AG04449 (cell line): ENCODE measurements at places on chromosomes 1 and 21.

DNA sequence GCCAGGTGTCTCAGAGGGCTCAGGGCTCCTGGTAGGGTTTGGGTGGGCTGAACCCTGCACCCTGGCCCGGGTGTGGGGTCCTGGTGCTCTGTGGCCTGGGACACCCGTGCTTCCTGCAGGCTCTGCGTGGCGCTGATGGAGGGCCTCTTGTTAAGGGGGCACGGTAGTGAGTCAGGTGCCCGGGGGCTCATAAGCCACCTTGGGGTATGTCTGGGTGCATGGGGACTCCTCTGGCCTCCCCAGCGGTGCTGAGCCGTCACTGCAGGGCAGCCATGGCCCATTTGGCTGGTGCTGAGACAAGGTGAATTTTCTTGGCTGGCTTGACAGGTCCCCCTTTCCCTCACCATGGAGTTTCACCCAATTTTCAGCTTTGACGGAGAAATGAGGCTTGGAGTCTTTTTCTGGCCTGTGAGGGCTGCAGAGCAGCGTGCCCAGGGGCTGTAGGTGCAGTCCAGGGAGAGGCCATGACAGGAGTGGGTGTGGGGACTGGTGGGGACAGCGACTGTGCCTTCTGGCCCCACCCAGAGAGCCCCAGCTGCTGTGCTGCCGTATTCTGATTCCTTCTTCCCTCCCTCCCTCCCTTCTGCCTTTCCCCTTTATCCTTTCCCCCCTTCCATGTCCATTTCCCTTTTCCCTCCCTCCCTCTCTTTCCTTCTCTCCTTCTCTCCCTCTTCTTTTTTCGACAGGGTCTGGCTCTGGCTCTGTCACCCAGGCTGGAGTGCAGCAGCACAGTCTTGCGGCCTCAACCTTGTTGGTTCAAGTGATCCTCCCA, 40.4 kb downstream of the SKI start:
- DNase-seq = no peak

- no peak for DNase-seq
Observed at GRCh38 chr21:15872236-15872635, 142.5 kb downstream of the USP25 start.

DNA sequence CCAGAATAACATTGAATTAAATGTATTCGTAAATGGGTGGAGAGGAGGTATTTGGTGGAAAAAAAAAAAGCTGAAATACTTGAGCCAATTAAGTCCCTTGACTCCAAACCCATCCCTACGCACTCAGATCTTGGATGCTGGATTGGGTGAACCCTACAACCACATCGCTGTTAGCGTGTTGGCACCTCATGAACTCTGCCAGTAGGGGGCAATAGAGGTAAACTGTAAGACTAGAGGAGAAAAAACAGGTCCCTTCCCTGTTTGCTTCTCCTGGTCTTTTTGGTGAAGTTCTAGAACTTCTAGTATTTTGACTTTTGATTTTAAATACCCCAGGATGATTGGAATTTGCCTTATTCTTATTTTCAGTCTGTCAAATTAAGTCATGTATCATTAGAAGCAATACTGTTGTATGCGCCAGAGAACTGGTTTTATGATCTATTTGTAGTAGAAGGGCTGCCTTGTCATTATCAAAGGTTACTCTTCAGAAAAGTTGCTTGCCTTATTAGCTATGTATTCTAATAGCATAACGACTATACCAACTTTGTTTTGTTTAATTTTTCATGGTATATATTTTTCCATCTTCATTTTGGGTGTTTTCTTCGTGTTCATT, 1.9 kb upstream of the OR13G1 start:
- DNase-seq = no peak

- no peak for DNase-seq
Observed at GRCh38 chr1:35691080-35691479, 27.6 kb downstream of the C1orf216 start.

GRCh38 chr1:96544831-96545221, 176.8 kb upstream of the PTBP2 start:
- no peak for DNase-seq

DNA sequence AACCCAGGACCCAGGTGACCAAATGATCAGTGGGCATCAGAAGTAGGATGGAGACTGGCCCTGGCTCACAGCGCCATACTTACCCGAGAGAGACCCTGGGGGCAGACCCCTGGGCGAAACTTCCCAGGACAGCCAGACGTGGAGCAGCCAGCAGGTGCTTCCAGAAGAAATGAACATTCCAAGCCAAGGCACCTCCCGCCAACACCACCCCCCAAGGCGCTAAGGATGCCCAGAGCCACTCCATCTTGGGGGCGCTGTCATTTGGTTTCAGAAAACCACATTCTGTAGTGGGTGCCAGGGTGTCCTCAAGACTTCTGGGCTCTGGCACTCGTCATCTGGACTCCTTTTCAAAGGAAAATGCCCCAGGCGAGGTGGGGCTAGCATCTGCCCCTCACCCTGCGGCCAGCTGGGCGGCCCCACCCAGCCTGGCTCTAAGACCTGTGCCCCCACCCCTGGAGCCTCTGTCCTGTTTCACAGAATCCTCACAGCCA, 98.8 kb downstream of the RIPK4 start:
- no peak for DNase-seq

DNA sequence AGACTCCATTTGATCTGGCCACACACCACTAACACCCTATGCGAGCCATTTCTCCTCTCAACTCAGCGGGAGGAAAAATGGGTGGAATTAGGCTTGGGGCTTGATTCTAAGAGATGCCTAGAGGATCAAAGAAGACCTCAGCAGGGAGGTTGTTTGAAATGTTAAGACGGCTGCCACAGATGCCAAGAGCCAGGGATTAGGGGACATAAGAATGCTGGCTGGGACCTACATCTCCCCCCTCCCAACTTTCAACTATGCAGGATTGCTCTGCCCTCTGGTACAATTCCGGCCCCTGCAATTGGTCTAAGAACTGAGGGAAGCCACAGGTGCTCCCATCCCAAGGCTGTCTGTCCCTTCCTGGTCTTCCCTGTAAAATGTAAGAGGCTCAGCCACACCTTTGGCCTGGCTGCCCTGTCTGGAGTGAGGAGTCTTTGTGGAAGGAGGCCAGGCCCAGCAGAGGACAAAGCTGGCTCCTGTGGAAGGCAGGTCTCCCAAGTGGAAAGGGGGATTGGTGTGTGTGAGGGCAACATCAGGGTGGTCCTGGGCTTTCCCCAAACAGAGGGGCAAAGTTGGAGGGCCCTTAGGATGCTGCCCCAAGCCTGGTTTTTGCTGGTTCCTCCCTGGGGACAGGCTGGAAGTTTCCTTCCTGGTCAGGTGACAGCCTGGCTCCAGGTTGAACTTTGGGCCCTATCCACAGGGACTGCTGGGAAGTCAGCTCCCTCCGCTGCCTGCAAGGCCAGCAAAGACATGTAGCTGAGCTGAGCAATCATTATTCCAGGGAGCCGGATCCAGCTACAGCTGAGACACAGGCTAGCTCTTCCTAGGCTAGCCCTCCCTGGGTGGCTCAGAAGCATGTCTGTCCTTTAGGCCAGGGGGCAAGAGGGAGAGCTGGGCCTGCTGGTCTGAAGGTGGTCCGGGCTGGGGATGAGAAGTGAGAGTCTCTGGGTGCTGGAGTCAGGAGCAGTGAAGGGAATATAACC, 34.5 kb upstream of the SYNC start:
- no peak for DNase-seq

GRCh38 chr1:12410351-12410750, 180.5 kb downstream of the VPS13D start:
- DNase-seq = no peak

DNA sequence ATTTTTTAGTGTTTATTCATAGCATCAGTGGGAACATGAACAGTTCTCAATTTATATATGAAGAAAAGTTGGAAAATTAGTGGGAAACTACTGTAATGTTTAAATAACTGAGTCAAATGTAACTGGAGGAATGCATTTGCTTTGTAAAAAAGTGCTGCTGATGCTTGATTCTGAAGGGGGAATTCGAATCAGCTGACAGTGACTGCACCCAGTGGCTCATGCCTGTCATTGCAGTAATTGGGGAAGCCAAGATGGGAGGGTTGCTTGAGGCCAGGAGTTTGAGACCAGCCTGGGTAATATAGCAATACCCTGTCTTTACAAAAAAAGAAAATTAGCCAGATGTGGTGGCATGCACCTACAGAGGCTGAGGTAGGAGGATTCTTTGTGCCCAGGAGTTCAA, 398.4 kb downstream of the ZP4 start:
- DNase-seq = no peak

DNA sequence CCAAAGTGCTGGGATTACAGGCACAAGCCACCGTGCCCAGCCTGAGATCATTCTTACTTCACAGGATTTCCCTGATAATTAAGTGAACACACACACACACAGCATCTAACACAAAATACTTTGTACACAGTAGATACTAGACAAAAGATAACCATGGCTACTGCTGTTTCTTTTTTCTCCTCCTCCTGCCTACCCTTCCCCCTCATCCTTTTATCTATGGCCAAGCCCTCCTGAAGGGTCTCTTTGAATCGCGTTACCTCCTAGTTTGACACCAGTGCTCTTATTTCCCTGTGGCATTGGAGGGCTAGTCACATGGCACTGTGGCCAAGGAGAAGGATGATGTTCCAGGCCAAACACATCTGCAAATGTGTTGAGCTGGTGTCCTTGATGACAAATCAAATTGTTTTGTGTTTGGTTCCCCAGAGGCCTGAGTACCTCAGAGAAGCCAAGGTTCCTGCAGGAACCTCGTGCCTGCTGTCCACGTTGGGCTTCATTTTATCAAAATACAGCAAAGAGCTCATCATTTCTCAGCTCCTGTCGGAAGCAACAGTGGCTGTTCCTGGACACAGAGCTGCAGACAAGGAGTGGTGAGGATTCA, 20.6 kb downstream of the NDUFS5 start:
- no peak for DNase-seq

GRCh38 chr1:173249349-173249748, 42.2 kb upstream of the TNFSF4 start:
- no peak for DNase-seq

DNA sequence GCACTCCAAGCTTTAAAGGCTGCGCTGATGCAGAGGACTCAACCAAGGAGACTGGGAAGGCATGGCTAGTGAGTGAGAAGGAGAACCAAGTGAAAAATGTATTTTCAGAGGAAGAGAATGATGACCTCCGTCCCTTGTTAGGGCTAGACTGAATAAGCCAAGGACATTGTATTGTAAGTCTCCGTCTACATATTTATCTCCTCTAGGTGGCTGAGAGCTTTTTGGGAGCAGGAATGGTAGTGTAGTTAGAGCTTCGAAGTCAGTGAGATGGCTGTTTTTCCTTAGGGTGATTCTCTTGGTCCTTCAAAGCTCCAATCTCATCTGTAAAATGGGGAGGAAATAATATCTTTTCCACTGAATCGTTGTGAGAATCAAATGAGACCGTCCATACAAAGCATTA, 37.6 kb downstream of the ZBTB40 start:
- DNase-seq = no peak

GRCh38 chr1:22249928-22250680, 107.2 kb upstream of the WNT4 start:
- no peak for DNase-seq

- no peak for DNase-seq
Observed at GRCh38 chr1:4662723-4663122, 8.3 kb downstream of the AJAP1 start.

GRCh38 chr1:160855181-160855981, 7.3 kb downstream of the CD244 start:
- no peak for DNase-seq

GRCh38 chr1:233427907-233428306, 100.4 kb downstream of the MAP3K21 start:
- DNase-seq = no peak

DNA sequence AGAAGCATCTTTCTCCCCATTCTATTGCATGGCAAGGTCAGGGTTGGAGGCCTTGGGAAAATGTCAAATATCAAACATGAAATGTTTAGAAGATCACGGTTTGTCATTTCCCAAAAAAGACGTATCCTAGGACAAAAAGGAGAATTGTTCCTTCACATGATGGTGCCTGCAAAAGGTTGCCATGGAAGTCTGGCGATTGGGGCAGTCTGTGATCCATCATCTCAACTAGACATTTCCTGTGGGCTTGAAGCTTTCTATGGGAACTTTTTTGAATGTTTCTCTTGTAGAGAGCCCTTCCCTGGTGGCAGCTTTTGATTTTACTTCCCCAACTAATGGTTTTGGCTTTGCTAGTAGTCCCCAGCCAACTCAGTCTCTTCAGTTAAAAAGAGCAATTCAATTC, 106.3 kb downstream of the TGFB2 start:
- no peak for DNase-seq

DNA sequence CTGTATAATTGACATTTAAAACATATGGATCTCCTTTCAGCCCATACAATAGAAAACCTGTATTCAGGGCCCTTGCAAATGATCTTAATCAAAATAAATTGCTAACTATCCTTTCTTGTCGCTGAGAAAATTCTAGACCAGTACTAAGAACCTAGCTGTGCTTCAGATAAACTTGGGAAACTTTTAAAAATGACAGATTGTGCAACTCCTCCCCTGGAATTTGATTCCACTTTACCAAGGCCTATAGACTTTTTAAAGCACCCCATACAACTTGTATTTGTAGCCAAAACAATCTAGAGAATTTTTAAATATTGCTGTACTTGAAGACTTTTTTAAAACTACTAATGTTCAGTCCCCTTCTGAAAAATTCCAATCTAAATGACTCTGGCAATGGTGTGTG, 51.6 kb downstream of the ZNF644 start:
- no peak for DNase-seq

DNA sequence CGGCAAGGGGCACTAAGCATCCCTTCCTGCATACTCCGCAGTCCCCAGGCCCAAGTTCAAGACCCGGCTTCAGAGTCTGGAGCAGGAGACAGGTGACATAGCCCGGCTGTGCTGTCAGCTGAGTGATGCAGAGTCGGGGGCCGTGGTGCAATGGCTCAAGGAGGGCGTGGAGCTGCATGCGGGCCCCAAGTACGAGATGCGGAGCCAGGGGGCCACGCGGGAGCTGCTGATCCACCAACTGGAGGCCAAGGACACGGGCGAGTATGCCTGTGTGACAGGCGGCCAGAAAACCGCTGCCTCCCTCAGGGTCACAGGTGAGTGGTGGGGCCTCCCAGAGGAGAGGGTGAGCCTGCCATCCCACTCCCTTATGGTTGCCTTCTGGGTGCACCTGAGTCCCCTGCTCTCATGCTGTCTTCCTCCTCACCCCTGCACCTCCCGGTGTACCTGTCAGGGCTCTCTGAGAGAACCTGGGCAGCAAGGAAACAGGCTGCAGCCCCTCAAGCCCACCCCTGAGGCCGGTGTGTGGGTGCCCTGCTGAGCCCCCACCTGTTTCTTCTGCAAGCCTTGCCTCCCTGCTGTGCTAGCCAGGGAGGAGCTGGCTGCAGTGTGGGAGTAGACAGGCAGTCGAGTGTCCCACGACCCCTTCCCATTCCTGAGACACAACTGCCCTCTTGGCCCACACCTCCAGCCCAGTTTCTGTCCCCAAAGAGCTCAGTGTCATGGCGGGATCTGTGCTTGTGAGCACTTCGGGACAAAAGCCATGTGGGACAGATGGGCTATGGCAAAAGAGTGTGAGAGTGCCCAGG, 99.2 kb downstream of the TRIM11 start:
- no peak for DNase-seq

- DNase-seq = no peak
Observed at GRCh38 chr1:151167116-151167515, 1.2 kb downstream of the SCNM1 start.

- DNase-seq = no peak
Observed at GRCh38 chr21:42844411-42845113, 34.8 kb downstream of the WDR4 start.
